ENCODE measurements at places on chromosomes 2 and 18.

DNA sequence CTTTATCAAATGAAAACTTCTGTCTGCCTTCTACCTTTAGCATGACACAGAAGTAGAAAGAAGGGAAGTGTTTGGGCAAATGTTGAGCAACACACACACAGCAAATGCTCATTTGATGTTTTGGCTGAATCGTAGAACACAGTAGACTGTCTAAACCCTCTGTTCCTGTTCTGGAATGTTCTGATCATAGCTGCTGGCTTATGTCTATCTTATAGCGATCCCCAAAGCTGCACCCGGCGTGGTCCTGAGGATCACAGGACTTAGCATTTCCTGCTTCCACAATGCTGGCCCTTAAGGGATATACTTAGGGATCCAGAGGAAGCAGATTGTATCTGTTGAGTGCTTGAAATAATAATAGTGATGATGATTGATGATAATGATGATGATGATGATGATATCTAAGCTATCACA is 15.2 kb downstream of the GNLY start:
- DNase-seq = no peak

GRCh38 chr18:8400193-8400752 is 209.0 kb upstream of the RAB12 start:
- no peak for DNase-seq

- DNase-seq = no peak
Measured at GRCh38 chr2:208064220-208064961, 39.1 kb upstream of the PLEKHM3 start.

- DNase-seq = no peak
Measured at GRCh38 chr18:36045241-36045991, 21.9 kb downstream of the RPRD1A start.

DNA sequence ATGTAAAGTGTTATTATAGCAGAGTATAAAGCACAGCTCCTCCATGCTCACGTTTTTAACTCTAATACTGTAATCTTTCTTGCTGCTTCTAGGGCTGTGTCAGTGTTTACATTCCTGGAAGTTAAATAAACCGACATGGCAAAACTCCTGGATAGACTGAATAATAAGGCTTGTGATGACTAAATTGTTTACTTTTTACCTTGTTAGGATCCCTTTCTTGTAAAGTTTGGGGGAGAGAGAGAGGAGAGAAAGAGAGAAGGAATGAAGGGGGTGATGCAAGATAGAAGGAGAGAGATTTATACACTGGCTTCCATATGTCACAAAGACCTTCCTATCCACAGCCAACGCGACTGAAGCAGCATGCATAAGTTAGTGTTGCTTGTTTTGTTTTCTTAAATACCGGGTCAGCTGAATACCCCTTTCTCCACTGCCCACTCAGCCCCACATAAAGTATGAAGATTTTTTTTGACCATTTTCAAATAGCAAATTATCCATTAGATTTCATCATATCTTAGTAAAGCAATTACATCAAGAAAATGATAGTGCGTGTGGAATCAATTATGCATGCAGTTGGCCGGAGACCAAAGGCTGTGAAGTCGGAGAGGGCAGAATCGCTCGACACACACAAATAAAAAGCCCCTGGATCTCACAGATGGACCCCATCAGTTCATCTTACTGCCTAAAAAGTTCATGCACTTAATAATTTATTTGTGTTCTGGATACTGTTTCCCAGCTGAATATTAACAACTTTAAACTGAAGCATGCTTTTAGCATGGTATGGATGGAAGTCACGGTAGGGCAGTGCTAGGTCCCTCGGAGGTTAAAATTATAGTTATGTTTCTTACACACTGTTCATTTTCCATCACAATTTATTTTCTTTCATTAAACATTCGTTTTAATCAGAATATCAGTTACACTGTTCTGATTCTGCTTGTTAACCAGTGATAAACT is 20.1 kb downstream of the BCL11A start:
- DNase-seq = no peak

DNA sequence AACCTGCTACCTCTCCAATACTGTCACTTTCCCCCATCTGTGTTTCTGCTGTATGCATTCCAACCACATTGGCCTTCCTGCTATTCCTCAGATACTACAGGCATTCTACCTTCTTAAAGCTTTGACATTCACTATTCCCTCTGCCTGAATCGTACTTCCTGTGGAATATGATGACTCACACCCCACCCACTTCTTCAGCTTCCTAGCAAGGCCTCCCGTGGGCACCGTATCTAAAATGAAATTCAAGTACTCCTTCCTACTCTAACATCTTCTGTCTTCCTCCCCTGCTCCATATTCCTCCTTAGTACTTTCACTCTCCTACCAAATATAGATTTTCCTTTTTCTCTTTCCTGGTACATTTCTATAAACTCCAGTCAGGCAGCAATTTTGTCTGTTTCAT is 710.4 kb downstream of the RNF144A start:
- DNase-seq = no peak

DNA sequence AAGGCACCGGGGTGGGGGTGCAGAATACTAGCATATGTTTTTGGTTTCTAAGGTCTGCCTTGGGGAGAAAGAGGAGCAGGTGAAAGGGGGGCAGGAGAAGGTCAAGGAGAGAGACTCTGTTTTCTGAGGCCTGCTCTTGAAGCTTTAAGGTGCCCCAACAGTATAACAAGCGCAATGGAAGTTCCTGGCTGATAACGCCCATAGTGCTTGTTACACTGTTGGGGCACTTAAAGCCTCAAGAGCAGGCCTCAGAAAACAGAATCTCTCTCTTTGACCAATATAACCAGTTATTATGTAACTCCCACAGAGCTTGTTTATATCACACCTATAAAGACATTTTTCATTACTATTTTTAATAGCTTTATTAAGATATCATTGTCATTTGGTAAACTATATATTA is 16.5 kb downstream of the OXER1 start:
- no peak for DNase-seq

DNA sequence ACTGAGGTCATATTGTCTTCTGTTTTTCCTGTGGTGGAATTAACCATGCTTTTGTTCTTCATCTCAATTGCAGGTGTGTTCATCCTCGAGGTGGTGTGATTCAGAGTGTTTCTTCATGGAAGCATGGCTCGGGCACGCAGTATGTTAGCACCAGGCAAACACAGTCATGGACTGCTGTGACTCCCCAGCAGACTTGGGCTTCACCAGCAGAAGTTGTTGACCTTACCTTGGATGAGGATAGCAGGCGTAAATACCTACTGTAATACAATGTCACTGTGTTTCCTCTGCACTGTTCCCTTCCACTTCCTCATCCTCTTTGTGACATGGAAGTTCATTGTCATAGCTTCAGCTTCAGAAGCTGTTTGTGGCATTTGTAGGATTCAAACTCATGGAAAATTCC is 158.7 kb downstream of the HAUS1 start:
- DNase-seq = no peak

DNA sequence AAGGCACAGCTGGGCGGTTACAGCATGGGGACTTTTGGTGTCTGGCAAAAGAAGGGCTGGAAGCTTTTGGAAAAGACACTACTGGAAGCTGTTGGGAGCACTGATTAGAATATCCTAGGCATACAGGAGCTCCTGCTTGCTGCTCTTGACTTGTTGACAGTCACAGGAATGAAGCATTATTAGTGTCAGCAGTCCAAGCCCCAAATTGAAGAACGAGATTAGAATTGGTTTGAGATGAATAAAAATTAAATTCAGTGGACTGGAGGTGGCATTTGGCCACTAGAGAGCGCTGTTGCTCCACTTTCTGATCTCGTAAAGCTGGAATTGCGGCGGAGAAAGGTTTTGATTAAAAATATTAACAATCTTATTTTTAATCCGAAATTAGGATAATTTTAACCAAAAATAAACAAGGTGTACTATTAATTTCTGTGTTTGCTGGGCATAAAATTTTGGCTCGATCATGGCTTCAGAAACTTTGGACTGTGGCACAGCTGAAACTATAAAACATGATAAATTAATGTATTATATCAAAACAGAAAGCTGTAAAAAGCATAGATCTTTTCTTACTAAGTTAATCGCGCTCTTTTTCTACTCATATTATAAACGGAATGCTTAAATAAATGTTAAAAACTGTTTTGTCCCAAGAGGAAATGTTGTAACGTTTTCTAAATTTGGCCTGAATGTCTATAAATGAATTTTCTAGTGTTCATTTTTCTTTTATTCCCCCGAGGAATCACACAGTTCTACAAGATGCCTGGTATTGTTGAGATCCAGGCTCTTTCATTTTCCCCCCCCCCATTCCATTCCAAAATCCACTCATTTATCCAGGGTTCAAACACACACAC is 2.4 kb upstream of the HOXD8 start:
- DNase-seq = no peak

- DNase-seq = no peak
Measured at GRCh38 chr18:75638776-75639471, 211.4 kb upstream of the SMIM21 start.

- no peak for DNase-seq
Measured at GRCh38 chr2:233836359-233836758, 18.0 kb downstream of the HJURP start.

- no peak for DNase-seq
Measured at GRCh38 chr2:54954705-54955357, 95.4 kb downstream of the RTN4 start.

- DNase-seq = no peak
Measured at GRCh38 chr2:143899987-143900386, 619.9 kb downstream of the ZEB2 start.

- DNase-seq = no peak
Measured at GRCh38 chr18:45761512-45762114, 37.6 kb downstream of the SLC14A1 start.

- no peak for DNase-seq
Measured at GRCh38 chr2:118279005-118279404, 190.7 kb downstream of the INSIG2 start.

- DNase-seq = no peak
Measured at GRCh38 chr2:128300151-128301020, 18.3 kb downstream of the HS6ST1 start.

DNA sequence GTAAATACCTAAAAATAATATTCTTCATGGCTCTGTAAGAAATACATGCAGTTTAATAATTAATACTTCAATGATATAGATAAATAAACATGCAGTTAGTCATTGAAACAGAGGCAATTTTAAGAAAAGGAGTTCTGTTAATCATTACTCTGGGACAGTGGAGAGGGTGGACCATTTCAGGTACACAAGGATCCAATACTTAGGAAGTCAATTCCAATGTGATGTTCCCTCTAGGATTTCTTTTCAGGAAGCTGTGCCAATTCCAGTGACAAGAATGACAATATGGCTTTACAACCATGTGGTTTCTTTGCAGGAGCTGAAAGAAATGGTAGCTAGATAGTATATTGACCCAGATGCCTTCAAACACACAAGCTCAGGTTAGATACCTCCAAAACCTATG is 175.8 kb upstream of the NETO1 start:
- no peak for DNase-seq

GRCh38 chr2:33122726-33123125 is 176.0 kb downstream of the LTBP1 start:
- DNase-seq = no peak

- no peak for DNase-seq
Measured at GRCh38 chr2:180983468-180984242, 3.2 kb downstream of the UBE2E3 start.

GRCh38 chr2:199303728-199304177 is 154.0 kb downstream of the SATB2 start:
- DNase-seq = no peak

DNA sequence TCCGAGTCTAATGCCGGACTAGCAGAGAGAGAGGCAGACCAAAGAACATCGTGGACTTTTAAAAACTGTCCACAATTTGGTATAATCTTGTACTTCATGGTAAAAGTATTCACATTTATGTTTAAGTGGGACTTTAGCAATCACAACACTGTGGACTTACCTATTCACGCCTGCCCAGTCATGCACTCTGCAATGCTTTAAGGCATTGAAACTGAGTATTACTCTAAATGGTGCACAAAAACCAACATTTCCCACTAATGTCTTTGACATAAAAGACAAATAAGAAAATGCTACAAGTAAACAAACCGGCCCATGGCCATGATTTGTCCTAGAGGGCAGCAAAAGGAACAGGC is 91.3 kb downstream of the ACVR1 start:
- DNase-seq = no peak

GRCh38 chr2:43894743-43895142 is 56.0 kb downstream of the ABCG8 start:
- no peak for DNase-seq

DNA sequence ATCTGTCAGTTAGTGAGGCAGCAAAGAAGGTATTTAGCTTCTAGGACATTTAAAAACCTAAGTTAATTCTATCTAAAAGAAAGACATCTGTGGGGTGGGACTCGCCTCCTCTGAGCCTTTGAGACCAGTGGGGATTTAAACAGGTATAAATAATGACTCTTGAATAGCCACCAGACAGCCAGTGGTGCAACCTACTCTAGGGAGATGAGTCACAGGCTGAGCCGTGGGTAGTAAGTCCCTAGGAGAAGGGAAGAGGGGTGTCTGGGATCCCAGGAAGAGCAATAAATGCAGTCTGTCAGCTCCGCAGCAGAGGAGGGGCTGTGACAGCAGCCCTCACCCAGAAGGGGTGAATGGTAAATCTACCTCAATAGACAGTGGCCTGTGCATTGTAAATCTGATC is 43.1 kb upstream of the GALNT3 start:
- no peak for DNase-seq

Measured in T-helper 2 cell treated with Interferon-gamma antibody and Interleukin-4, amounts not matched to agents 5 μg/mL and 100 μg/mL, for 36 hours (primary cell).